ENCODE measurements at places on chromosomes 7 and 10.

GRCh38 chr7:1675673-1676549 is 5.8 kb downstream of the ELFN1 start:
- DNase-seq = no peak

DNA sequence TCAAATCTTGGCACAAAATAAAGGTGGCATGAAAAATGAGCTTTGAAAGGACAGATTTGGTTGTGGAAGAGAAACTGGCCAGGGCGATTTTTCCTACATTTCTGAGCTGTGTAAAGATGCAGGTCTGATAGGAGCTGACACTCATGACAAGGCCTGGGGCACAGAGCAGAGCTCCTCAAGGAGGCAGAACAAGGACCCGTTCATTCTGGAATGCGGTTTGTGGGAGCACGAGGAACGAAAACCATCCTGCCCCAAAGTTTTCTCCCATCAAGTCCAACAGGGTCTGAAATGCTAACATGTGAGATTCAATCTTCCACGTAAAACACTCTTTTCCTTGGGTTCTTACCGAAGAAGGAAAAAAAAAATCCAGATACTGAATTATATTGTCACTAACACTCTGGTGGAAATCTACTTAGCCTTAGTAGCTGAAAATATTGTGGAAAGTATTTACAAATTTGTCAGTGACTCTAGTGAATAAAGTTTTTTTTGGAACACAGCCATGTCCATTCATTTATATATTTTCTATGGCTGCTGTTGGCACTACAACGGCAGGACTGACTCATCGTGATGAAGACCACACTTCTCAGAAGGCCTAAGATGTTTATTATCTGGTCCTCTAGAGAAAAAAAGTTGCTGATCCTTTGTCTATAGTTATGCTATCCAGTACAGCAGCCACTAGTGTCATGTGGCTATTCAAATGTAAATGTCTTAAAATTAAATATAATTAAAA is 215.7 kb downstream of the BAMBI start:
- DNase-seq = no peak

GRCh38 chr10:112678987-112679386 is 232.0 kb downstream of the VTI1A start:
- DNase-seq = no peak

GRCh38 chr10:28494420-28494819 is 38.5 kb upstream of the WAC start:
- no peak for DNase-seq

GRCh38 chr10:63027531-63027930 is 105.6 kb upstream of the NRBF2 start:
- no peak for DNase-seq

All from stimulated activated CD4-positive, alpha-beta T cell treated with anti-CD3 and anti-CD28 coated beads, Interleukin-1b, Interleukin-23, amount 100 ng/mL, for 1 hour (primary cell).